ENCODE measurements at places on chromosomes 7 and 10.

DNA sequence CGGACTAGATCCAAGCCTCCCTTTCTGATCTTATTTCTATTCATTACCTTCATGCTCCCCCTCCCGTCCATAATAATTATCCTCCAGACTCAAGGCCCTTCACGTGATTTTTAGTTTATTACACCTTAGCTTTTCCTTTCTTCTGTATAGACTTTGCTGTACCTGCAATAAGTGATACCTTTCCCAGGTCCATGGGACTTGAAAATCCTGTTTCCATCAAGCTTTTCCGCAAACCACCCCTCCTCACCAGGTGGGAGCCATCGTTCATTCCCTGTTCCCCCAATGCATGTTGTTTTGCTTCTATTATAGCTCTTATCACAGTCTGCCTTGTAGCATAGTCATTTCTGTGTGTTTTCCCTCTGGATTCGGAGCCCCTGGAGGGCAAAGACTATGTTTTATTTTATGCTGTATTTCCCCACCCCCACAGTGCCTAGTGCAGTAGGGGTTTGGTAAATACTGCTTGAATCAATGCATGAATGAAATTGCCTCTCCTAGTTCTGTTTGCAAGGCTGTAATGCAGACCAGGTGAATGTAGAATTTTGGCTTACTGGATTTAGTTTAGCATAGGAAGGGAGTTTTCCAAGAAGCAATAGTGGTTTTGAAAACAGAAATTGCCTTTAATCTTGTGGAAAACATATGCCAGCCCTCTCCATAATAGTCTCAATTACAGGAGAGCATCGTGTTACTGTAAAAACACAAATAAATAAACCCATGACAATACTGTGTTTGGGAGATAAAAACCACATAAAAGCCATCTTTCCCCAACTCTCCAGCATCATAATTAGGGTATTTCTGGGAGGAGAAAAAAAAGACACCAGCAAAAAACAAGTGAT, 213.4 kb downstream of the AUTS2 start:
- DNase-seq: no peak

DNA sequence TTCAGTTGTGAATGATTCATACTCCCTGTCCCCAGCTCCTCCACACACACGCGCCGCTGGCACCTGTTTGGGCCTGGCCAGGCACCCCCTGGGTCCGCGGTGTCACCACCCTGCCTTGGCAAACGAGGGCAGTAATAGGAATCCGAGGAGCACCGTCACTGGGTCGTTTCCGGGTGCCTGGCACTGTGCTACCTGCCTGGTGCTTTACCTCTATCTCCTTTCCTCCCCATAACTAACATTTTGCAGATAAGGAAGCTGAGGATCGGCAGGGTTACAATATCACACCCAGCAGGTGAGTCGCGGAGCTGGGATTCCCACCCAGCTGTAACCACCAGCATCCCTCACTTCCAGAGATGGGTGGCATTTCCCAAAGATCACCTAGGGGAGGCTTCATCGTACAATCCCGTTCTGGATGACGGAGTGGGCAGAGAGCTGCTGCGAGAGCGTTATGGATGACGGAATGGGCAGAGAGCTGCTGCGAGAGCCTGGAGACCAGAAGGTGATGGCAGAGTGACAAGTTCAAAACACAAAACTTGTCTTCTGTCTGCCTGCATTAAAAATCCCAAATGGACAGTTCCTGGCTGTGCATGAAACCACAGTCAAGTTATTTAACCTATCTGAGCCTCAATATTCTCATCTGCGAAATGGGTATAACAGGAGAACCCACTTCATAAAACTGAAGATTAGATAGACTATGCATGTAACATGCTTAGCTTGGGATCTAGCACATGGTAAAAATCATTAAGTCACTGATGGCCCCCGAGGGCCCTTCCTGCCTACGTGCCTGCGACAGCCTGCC, 1.1 kb upstream of the HSPA12A start:
- no peak for DNase-seq

DNA sequence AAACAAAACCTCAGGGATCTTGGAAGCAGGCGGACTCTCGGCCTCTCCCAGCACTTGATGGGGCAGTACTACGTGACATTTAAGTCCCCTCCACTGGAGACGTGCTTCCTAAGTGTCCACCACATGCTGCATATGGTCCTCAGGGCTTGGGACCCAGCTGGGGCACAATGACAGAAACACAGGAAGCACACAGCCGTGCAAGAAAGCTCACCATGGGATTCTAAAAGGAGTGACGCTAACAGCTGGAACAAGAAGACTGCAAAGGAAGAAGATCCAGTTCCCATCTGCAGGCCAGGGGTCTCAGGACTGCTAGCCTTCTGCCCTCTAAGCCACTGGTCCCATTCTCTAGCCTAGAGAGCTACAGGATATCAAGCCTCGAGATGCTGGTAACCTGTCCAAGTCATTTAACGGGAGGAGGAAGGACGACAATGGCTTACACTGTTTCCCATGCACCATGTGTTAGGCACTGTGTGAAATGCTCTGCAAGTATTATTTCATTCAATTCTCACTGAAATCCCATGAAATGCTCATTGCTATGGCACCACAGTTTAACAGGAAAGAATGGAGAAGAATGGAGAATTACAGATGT, 61.1 kb downstream of the KCNMA1 start:
- DNase-seq: no peak

DNA sequence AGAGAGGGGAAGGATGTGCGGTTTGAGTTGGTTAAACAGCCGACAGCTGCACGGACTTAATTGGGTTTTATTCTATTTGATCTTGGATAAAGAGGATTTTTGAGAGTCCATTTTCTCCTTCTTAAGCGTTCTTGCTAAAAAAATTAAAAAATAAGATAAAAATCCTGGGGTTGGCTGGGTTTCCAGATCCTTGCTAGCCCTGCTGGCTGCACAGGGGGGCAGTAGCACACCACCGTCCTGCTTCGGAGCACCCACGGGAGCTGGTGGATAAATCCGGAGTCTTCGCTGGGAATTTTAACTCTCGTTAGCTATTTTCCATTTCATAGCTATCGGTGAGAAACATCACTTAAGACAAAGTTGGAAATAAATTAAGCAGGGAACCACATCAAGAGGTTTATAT, 792.0 kb downstream of the TYW1 start:
- DNase-seq: no peak

DNA sequence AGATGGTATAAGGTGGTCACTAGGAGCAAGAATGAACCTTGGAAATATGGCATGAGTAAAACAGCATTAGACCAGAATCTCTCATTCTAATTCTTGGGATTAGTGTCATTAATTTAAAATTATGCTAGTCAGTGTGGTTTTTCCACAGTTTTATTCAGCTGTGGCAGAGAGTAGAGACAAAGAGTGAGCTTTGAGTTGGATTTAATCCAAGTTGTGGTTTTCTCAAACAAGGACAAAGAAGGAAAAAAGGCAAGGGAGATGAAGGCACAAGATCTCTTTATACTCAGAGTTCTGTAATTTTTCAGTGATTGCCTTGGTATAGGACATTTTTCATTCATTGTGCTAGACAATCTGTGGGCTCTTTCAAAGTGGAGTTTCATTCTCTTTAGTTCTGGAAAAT, 28.2 kb upstream of the AKAP9 start:
- DNase-seq: no peak

GRCh38 chr7:142853739-142854371, 1.0 kb upstream of the EPHB6 start:
- peak; percentile 22 for DNase-seq

- DNase-seq: no peak
Measured at GRCh38 chr7:117839507-117839906, 33.7 kb downstream of the CTTNBP2 start.

- DNase-seq: no peak
Measured at GRCh38 chr10:62492012-62492869, 118.1 kb downstream of the ZNF365 start.

GRCh38 chr10:117497736-117498135, 44.8 kb upstream of the EMX2 start:
- no peak for DNase-seq

DNA sequence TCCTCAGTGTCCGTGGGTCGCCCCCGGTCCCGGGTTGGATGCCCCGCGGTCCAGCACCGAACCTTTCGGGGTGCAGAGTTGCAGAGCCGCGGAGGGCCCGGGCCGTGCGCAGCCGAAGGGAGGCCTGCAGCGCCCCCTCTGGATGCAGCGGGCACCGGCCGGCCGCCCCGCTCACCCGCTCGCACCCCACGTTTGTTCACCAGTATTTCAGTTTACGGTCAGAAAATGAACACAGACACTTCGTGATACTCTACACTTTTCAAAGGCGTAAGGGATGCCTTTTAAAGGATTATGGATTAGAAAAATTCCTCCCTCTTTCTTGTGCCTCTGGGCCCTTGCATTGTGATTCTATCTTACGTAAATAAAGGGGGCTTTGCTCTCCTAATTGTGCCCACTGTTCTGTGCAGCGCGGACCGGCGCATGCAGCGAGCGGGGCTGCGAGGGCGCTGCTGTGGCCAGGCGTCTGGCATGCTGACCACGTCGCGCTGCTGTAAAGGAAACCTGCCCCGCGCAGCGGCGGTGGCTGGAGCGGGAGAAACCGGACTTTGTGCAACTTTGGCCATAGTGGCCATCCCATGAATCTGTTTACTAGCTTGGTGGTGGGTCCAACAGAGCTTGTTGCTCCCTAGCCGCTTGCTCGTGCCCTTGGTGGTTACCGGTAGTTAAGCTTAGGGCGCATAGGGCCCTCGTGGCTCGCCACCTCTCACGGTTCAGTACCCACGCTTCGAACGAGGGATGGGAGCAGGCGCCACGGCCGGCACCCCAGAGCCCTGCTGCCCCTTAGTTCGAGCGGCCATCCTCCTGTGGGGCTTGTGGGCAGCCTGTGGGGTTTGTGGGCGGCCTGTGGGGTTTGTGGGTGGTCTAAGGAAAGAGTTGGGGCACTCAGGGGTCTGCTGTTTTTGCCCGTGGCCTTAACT, 739 bp upstream of the MEST start:
- DNase-seq: no peak

GRCh38 chr10:20999699-21000098, 102.6 kb upstream of the NEBL start:
- DNase-seq: no peak

- no peak for DNase-seq
Measured at GRCh38 chr10:3749011-3749410, 36.0 kb downstream of the KLF6 start.

GRCh38 chr7:27104341-27105058, 2.0 kb upstream of the HOXA2 start:
- DNase-seq: no peak

DNA sequence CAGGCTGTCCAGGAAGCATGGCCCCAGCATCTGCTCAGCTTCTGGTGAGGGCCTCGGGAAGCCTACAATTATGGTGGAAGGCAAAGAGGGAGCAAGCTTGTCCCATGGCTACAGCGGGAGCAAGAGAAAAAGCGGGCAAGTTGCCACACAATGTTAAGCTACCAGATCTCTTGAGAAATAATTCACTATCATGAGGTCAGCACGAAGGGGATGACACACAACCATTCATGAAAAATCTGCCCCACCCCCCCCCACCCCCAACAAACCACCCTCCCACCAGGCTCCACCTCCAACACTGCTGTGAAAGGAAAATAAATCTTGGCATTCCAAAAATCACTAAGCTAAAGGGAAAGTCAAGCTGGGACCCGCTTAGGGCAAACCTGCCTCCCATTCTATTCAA, 545.8 kb upstream of the NRP1 start:
- DNase-seq: no peak

DNA sequence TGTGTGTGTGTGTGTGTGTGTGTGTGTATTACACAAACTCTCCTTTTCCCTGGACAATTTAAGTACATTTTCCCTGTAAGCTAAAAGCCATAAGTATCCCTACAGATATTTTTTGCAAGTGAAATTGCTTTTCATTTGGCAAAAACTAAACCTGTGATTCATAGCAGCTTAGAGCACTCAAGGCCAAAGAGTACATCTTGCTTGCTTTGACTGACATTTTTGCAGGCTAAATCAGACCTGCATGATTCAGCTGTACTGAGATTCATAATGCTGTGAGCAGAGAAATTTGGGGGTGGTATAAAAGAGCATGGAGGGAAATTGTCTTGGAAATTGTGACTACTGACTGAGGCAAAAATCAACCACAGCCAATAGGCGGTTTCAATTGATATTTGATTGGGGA, 500.4 kb downstream of the GFRA1 start:
- no peak for DNase-seq

GRCh38 chr10:124745673-124746072, 1.5 kb upstream of the FAM53B start:
- DNase-seq: no peak

DNA sequence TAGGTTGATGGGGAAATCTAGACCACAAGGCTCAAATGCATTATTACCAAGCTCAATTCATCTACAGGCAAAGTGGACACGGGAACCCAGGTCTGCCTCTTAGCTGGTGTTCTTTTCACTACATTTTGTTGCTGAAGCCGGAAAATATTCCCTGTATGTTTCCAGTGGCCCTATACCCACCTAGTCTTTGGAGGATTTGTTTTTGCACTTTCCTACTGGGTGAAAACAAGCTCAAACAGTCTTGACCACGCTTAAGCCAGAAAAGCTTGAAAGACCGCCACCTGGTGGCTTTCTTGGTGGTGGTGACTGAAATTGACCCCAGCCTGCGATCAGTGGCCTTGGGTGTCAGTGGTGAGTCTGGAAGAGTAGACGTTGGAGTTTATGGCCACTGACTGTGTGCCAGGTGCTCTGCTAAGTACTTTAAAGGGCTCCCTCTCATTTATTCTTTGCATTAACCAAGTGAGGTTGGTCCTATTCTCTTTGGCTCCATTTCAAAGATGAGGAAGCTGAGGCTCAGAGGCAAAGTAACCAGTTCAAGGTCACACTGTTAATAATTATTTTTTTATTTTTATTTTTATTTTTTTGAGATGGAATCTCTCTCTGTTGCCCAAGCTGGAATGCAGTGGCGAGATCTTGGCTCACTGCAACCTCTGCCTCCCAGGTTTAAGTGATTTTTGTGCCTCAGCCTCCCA, 11.1 kb upstream of the CRTAC1 start:
- peak; percentile 16 for DNase-seq

DNA sequence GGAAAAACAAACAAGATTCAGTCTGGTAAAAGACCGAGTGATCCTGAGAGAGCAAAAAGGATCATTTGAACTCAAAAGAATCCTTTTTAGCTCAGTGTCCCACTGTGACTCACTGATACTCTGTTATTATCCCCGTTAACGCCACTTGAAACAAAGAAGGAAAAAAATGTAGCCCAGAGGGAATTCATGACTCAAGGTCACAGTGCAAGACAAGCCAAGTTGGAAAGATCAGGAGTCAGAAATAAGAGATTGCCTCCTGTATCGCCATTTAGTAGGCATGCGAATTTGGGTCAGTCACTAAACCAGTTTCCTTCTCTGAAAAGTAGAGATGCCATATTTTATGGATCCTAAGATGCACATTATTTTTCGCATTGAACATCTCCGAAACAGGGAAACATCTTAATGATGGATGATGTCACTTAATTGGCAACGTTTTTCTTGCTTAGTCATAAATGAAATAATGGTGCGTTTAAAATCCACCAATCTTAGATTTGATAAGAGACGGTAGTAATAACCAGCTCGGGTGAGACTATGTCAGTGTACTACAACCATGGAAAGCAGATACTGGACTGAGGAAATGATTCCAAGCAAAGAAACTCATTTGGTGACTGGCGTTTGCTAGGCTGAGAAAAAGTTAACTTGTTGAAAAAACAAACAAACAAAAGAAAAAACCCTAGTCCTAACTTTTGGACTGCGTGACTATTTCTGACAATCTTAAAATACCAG, 502.0 kb upstream of the CELF2 start:
- no peak for DNase-seq
